Muscle of leg (tissue), 16 donors: ENCODE measurements at places on chromosomes 12 and 14.

DNA sequence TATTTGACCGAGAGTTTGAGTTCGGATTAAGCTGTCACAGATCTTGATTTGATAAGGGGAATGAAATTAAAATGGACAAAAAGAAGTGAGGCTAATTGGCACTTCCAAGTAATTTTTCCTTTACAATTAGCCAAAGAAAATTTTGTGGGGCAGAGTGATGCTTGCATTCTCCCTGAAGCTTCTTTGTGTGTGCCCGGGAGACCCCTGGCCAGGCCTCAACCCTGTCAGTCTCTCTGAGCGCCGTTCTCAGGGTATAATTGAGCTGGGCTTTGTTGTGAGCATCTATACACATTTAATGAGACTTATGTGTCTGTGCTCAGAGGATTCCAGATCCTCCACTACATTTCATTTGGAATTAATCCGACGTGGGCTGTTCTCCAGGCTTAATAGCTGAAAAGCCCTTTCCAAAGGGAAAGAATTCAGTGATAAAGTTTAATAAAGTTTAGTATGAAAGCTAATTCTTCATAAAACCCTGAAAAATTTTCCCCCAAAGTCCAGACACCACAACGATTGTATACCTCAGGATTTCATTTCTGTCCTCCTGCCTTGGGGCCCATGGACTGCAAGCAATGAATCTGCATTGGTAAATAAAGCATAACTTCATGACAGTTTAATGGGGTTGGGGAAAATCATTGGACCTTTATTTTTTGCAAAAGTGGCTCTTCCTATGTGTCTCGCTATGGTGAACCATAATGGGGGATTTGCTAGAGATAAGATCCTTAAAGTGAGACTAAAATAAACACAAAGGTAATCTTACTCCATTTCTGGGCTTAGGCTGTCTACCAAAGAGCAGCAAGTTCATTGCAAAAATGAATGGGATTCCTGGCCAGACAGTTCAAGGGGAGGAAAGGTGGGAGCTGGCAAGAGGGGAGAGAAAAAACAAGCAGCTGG lies 292.6 kb downstream of the C12orf75 start:
- DNase-seq: peak; percentile 32

DNA sequence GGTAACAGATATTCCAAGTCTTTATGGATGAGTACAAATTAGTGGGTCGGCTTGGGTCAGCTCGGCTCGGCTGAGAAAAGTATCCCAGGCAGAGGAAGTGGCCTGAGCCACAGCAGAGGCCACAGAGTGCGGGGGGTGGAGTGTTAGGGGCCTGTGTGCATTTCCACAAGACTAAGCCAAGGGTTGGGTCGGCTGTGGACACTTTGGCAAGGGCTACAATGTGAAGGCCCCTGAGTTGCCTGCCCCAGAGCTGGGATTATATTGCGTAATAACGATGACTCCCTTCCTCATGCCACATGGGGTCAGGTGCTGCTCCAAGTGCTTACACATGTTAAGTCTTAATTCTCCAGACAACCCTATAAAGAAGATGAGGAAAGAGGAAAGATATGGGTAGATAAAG lies 11.4 kb downstream of the EVL start:
- DNase-seq: no peak

DNA sequence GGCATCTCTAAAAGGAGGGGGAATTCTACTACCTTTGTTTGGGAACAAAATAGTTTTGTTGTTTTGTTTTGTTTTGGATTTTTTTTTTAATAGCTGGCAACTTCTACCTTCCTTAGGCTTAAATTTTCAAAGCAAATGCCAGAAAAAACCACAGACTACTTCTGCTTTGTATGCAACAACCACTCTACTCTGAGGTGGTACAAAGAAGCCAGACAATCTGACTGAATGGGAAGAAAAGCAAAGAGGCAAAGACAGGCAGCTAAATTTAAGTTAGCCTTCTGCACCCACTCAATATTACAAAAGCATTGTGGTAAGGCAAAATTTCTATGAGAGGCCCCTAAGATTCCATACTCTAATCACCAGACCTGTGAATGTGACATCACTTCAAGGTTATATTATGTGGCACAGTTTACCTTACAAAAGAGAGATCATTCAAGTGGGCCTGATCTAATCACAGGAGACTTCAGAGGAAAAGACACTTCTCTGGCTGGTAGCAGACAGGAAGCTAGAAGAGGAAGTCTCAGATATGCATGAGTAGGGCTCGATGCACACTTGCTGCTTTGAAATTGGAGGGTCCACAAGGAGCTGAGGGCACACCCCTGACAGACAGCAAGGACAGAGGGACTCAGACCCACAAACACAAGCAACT lies 566.6 kb downstream of the RPS29 start:
- DNase-seq: no peak

- no peak for DNase-seq
Measured at GRCh38 chr14:71169861-71170260, 262.6 kb downstream of the PCNX1 start.

- peak; percentile 89 for DNase-seq
Measured at GRCh38 chr14:54173802-54174201, 217.2 kb upstream of the BMP4 start.

DNA sequence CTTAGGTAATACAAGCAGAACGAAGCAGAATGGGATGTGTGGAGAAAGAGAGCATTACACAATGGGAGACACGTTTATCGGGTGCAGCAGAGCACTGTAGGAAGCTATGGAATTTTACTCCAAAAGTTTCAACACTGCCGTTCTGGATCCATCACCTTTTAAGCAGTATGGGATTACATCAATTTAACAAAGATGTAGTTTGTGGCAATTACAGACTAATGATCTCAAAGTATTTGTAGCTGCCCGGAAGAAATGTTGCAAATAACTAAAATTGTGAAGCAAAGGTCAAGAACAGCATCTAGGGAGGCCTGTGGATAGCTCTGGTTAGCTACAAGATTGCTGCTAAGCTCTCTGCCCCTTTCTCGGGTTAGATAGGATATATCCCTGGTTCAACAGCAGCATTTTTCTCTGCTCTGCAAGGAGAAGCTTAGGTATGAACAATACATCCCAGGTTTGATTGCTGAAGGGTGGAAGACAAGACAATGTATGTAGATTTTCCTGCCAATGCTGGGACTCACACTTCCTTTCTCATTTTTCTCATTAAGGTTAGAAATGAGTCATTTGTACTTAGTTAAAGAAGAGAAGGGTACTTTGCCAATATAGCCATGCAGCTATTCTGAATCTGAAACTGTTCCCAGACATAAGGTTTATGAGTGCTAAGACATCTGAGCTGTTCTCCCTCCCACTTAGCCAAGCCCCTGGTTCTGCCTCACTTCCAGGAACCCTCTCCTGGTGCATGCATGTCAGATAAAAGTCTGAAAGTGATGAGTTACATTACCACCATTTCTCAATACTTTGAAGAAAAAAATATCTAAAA lies 75.0 kb upstream of the HIF1A start:
- DNase-seq: peak; percentile 36

DNA sequence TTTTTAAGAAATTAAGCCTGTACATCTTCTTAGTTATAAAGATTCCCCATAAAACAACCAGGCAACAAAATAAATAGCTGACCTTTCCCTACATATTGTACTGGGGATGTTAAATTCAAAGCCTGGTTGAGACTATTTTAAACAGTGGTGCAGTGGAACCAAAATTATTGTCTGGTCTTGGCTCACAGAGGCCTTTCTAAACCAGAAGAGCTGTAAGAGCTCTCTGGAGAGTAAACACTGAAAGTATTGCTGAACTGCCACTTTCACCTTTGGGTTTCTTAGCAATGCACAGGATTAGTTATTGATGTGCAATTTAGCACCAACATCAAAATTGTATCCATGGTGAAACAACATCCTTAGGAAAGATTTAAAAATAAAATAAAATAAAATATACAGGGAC lies 20.6 kb downstream of the RACGAP1 start:
- no peak for DNase-seq

GRCh38 chr14:35921745-35922144 lies 95.6 kb downstream of the BRMS1L start:
- no peak for DNase-seq

DNA sequence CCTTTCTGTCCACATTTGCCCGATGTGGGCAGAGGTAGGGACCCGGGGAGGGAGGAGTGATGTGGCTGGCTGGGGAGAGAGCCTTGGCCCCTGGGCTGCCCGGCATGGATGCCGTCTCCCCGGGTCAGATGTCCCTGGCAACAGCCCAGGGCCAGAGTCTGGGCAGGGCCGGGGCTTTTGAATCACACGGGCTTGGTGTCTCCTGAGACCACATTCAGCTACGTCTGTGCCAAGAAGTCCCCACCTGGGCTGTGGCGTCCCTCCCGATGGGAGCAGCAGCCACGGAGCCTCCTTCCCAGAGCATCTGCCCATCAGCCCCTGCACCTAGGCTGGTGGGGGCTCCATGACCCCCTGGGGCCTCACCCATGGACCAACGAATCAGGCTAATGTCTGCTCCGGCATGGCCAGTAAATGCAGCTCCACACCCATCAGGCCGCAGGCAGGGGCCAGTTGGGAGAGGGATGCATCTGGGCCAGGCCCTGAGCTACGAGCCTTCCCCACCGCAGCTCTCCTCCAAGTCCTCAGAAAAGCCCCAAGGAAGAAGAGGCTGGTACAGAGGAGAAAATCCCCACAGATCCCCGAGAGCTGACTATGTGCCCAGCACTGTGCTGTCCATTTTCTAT lies 109.4 kb downstream of the RFLNA start:
- DNase-seq: no peak
